ENCODE measurements at places on chromosomes 11 and 22.
A peak's percentile ranks its signal among the peaks of the same experiment; 100 is the strongest.

DNA sequence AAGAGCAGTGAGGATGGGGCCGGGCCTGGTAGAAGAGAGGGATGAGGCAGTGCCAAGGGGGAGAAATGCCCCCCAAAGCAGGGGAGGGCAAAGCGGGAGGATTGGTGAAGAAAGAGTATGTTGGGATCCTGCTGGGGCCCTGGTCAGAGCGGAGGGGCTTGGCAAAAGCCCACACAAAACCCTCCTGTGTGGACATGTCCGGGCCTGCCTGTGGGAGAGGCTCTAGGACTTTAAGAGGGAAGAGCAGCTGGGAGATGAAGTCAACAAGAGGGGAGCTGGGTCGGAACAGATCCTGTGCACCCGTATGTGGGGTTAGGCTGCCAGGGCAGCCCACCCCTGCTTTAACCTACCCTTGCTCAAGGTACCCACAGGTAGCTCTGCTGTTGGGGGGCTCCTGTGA lies 25.8 kb downstream of the ART5 start:
- DNase-seq: no peak

GRCh38 chr11:80584661-80585060 lies 1143.8 kb upstream of the TENM4 start:
- no peak for DNase-seq

- DNase-seq: no peak
Measured at GRCh38 chr11:103904324-103904667, 132.1 kb upstream of the DDI1 start.

GRCh38 chr11:91967026-91967690 lies 257.5 kb upstream of the FAT3 start:
- DNase-seq: no peak

- DNase-seq: no peak
Measured at GRCh38 chr22:19169002-19169946, 9.3 kb downstream of the SLC25A1 start.

DNA sequence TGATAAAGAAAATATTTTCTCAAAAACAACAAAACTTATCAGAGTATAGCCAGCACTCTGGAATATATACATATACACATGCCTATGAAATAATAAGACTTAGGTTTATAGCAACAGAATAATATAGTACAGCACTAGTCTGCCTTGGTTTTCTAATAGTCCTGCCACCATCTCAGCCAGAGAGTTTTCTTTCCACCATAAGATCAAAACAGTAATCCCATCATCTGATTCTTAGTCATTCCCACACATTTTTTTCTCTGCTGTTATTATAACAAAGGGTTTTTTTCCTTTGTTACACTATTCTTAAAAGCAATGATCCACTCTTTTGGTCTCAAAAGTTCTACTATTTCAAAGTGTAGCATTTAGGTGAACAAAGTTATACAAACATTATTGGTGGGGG lies 15.1 kb downstream of the MTMR2 start:
- no peak for DNase-seq

- DNase-seq: no peak
Measured at GRCh38 chr11:125869521-125869920, 17.9 kb upstream of the HYLS1 start.

DNA sequence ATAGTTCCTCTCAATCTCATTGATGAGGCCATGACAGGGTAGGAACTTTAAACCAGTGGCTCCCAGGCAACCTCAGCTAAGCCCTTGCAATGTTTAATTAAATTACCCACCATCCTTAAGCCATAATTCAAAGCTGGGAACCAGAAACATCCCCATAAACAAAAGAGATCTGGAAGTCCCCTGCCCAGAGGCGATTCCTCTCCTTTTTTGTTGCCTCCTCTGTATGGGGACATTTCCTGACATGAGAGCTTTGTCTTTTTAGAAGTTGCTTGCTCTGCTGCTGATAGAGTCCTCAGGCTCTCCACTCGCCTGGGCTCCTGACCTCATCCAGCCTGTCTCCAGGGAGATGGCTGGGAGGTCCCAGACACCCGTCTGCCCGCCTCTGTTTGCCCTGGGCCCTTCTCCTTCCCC lies 3.2 kb downstream of the DTX4 start:
- no peak for DNase-seq

DNA sequence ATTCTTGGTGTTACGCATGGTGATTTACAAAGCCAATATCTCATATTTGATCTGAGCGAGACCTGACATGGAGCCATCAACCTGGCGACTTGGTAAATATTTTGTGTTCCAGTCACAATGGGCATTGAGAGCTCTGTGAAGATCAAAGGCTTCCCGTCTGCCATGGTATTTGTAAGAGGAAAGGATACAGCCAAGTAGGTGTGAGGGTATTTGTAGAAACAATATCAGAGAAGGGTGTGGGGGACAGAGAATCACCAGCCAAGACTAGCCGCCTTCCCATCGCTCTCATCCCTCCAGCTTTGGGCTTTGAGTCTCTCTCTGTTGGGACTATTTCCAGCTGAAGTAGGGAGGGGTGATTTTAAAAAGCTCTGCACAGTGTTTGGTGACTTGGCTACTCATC lies 173.4 kb upstream of the BDNF start:
- DNase-seq: no peak

- peak; percentile 59 for DNase-seq
Measured at GRCh38 chr22:29359469-29359868, 28.9 kb downstream of the AP1B1 start.

GRCh38 chr11:8531312-8531711 lies 62.7 kb downstream of the STK33 start:
- DNase-seq: no peak

- DNase-seq: no peak
Measured at GRCh38 chr22:23783265-23784150, 3.3 kb upstream of the SMARCB1 start.

DNA sequence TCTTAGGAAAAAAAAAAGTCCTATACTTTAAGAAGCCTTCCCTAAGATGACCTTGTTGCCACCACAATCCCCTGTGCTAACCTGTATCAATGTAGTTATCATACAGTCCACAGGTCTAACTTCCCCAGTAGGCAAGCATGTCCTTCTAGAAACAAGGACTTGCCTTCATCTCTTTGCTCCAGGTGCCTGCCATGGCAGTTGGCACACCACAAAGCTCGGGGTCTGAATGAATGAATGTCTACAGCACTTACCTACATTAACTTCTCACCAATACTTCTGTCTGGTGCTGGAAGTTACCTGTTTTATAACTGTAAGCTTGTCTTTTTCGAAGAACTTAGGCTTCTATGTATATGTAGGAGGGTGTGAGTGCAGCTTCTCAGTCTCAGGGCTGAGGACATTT lies 23.4 kb downstream of the CLPB start:
- DNase-seq: no peak

GRCh38 chr22:18071968-18072310 lies 5.9 kb upstream of the PEX26 start:
- DNase-seq: no peak

DNA sequence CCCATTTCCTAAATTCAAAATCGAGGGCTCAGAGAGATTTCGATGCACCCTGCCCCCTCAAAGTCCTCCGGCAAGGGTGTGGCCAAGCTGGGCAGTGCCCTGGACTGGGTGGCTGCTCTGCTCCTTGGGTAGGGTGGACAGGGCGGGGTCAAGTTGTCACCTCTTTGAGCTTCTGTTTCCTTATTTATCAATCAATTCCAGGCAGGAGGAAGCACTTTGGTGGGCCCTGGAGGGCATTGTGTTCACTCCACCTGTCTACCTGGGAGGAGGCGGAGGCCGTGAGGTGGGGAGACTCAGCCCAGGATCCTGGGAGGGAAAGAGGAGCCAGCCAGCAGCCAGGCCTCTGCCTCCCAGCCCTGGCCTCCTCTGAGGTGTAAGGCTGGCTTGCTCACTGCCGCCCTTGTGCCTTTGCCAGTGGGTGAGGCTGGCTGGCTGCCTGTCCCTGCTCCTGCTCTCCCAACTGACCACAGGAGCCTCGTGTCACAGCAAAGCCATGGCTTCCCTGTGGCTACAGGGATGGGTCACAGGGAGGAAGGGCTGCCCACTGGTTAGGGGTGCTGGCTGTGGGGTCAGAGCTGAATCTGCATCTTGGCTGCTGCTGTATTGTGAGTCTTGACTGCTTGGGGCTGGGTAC lies 25.5 kb upstream of the SHISAL1 start:
- DNase-seq: no peak

DNA sequence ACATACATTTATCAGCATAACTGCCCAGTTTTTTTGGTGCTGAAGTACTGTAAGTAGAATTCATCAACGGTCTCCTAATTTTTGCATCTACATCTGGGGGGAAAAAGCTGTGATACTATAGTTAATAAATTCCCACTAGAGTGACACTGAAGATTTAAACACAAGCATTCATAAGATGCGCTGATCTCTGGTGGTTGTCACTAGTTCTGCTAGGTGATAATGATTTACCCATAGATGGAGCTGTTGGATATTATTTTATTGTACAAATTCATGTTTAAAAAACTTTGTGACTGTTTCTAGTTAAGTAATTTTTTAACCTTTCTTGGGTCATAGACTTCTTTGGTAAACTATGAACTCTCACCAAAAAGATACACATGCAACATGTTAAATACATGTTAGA lies 106.6 kb downstream of the EMSY start:
- DNase-seq: no peak

DNA sequence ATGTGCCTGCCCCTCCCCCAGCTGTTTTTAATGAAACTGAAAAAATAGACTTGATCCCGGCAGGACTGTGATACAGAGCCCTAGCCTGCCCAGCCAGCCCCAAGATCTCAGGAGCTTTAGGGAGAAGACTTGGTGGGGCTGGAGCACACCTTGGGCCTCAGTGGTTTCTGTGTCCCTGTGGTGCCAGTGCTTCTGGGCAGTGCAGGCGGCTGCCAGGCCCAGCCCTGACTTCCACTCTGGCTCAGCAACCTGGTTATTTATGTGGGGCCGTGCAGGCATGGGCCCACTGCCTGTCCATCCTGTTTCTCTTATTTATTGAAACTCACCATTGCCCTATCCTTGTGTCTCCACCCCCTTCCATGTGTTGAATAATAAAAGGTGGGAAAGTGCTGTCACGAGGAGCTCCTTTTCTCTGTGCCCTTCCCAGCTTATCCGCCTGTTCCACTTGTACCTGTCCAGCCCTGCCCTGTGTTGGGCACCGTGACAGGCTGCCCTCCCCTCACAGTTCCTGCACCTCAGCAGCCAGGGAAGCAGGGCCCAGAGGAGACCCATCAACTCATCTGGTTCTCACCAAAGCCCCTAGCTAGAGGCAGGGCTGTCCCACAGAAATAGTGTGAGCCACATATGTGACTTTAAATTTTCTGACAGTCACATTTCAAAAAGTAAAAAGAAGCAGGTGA lies 20.2 kb downstream of the RELT start:
- no peak for DNase-seq

DNA sequence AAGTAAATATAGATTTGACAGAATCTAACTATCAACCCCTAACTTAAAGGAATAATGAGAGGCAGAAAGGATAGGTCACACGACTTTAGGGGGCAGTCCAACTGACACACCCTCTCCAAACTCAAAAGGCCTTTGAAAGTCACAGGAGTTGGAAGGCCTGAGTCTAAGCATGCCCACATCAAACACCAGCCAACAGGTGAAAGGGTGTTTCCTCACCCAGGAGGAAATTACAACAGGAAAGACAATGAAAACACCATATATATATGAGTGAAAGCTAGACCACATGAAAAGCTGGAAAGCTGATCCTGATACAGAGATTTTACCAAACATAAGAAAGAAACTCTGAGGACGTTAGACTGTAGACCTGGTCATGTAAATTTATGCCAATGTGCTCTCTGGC lies 10.5 kb upstream of the DEPDC7 start:
- no peak for DNase-seq

GRCh38 chr22:44153710-44154109 lies 27.0 kb upstream of the PARVG start:
- DNase-seq: no peak

DNA sequence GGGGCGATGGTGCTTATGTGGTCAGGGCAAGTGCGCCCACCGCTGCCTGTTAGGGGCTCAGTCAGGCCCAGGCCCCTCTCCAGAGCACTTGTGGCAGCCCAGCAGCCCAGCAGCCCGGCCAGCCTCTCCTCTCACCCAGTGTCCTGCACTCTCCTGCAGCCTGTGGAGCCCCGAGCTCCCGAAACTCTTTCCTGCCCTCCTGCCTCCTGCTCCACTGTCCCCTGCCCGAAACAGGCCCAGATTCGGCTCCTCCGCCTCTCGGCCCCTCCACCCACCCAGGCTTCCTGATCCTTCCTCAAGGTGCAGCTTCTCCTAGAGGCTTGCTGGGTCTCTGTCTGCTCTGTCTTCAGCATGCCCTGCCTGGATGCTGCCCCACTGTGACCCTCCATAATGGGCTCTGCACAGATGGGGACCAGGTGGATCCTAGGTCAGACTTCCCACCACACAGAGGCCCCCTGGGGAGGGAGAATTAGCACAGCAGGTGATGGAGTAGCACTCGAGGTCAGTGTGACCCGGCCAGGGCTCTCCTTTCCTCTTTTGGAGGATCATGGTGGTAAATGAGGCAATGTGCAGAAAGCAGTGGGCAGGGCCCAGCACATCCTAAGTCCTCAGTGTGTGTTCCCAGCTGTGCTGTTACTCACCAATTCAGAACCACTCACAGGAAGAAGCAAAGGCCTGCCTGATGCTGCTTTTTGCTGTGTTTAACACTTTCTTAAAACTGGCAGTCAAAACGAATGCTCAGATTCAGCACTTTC lies 18.6 kb upstream of the NAP1L4 start:
- no peak for DNase-seq

GRCh38 chr22:48257685-48258055 lies 1495.2 kb downstream of the TBC1D22A start:
- no peak for DNase-seq

DNA sequence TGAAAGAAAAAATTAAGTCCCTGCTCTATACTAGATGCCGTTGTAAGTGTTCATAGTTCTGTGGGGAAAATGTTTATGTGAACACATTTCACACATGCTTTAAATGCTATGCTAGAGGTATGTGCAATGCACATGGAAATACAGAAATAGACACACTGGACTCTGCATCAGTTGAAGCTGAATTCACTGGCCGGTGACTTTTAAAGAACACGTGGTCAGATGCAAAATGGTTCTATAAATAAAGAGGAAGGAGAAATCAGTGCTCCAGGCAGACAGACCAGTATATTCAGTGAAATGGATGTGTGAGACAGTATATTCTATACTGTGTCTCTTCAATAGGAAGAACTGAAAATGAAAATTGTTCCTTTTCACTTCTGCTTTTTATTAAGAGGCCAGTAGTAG lies 29.9 kb downstream of the TRPC6 start:
- DNase-seq: no peak

GRCh38 chr11:92249156-92249753 lies 24.6 kb downstream of the FAT3 start:
- no peak for DNase-seq

DNA sequence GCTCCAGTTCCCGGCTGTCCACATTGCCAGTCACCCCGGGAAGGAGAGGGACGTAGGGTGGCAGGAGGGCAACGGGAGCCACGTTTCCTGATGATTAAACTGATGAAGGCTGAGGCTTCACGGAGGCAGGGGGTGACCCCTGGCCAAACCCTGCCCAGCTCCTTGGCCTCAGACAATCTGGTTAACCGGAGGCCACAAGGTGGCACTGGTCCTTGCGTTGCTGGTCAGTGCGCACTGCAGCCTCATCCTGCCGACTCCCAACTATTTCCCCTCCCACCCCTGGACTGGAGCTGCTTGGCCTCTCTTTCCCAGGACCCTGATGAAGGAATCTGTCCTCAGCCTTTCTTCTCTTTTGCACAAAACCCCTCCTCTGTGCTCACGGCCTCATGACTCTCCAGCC lies 75.3 kb downstream of the PDE2A start:
- DNase-seq: peak; percentile 30

Data from colonic mucosa (tissue), 4 donors.